CD4-positive, alpha-beta T cell treated with Interleukin-4 for 4 hours (primary cell): ENCODE measurements at places on chromosomes 7 and 10.

DNA sequence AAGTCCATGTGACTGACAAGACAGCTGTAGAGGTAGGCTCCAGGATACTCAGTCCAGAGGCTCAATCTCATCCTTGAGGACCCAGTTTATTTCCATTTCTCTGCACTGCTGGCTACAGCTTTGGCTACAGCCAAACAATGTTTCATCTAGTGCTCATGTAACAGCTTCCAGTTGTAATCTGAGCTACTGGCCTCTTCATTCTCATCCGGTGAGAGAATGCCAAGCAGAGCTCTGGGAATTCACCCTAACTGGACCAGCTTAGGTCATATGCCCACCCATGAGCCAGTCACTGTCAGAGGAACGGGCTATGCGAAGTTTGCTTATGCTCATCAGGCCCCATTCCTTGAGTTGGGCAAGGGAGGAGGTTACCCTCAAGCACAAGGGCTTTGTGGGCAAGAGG is 192.9 kb downstream of the EVX1 start:
- DNase-seq = no peak

- DNase-seq = peak; percentile 40
These were observed 2.0 kb downstream of the CUL1 start for GRCh38 chr7:148700661-148701064.

DNA sequence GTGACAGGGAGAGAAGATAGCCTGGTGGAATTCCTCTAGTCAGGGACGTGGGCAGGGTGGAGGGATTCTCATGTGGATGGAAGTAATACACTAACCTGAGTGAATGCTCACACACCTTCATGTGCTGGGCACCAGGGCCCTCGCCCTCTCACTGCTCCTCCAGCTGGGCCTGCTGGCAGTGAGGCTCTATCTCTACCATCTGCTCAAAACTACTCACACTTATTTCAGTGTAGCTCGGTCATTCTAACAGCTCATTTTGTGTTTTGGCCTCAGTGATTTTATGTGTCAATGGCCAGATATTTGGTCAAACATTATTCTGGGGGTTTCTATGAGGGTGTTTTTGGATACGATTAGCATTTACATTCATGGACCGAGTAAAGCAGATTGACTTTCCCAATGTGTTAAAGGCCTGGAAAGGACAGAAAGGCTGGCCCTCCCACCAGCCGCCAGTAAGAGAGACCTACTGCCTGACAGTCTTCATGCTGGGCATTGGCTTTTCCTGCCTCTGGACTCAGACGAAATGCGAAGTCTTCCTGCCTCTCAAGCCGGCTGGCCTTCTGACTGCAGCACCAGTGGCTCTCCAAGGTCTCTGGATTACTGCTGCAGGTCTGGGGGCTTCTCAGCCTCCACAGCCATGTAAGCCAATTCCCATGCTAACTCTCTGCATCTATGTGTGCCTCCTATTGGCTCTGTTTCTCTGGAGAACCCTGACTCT is 335.4 kb downstream of the CXCL12 start:
- DNase-seq = no peak

DNA sequence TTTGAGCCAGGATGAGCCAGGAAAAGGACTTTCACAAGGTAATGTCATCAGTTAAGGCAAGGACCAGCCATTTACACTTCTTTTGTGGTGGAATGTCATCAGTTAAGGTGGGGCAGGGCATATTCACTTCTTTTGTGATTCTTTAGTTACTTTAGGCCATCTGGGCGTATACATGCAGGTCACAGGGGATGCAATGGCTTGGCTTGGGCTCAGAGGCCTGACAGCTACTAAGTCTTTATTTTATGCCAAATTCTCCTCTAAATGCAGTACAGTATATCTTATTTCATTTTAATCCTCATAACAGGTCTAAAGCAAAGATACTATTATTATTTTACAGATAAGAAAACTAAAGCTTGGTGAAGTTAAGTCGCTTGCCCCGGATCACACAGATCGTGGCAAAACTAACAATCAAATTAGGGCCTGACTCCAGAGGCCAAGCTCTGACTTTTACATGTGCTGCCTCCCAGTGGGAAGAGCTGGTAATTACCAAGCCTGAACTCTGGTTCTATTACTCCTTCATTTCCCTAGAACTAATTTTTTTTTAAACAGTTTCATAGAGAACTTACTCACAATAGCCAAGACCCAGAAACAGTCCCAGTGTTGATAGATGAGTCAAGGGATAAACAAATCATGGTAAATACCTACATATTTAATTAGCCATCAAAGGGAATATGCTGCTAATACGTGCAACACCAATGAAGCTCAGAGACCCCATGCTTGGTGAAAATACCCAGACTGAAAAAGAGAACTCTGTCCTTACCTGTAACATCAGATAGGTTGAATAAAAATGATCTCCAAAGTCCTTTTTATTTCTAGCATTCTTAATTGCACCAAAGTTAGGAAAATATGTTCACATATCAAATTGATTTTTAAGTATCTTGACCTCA is 35.4 kb downstream of the C7orf25 start:
- peak; percentile 47 for DNase-seq

- DNase-seq = no peak
These were observed 18.4 kb upstream of the FLNC start for GRCh38 chr7:128811631-128812430.

GRCh38 chr7:152462995-152463708 is 27.3 kb upstream of the KMT2C start:
- DNase-seq = no peak

DNA sequence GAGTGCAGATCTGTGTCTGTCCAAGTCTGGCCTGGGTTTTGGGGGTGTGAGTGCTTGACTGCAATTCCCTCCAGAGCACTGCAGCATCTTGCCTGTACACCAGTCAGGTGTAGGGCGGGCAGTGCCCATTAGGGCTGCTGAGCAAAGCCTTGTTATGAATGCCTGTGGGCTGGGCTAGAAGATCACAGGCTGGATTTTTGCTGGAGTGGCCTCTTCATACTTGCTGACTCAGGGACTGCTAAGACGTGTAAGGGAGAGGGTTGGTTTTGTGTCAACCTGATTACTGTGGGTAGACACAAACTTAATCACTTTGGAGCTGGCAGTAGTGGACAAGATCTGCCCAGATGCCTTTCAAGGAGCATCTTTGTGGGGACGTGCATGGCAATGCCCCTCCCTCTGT is 29.6 kb downstream of the DMBT1 start:
- no peak for DNase-seq

DNA sequence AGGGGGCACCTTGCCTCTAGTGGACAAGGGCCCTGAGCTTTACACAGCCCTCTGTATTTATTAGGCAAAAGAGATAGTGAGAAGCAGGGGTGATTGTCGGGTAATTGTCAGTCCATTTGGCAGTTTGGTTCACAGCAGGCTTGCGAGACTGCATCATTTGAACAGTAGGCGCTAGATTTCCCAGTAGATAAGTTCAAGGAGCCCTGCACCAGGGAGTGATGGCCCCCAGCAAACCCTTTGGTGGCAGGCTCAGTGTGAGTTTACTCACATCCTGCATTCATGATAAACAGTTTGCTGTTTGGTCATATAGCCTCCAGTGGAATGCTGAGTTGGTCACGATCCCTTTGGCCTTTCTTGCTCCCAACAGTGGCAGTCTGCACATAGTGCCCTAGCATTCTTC is 59.4 kb downstream of the MARCHF5 start:
- DNase-seq = no peak

DNA sequence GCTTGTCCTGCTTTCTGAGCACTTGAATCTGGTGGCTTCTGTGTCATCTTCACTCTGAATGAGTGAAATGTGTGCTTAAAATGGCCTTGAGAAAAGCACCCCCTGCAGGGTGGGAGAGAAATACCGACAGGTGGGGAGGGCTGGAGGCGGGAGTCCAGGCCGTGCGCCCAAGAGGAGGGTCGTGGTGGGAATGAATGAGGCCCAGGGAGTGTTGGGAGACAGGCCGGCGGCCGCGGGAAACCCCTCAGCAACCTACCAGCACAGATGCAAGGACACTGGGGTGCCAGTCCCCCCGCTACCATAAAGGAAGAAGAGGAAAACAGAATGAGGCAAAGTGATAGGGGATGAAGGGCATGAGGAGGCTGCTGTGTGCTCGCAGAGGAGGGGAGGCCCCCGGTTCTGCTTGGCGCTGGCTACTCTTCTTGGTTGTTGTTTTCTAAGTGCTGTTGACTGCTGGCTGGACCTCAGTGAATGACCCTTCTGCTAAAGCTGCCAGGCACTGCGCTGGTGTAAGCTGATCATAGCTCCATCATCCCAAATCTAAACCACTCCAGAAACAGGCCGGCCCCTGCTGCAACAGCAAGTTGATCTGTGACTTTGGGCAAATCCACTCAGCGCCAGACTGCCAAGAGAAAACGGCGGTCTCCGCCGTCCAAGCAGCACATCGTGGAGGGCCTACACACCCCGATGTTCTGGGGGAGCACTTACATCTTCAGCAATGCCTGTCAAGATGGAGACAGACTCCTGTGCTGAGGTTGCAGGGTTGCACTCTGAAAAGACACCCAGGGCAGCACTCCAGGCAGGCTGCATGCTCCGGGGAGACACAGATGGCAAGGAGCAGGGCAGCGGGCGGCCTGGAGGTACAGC is 378.5 kb downstream of the DNAJB6 start:
- no peak for DNase-seq

DNA sequence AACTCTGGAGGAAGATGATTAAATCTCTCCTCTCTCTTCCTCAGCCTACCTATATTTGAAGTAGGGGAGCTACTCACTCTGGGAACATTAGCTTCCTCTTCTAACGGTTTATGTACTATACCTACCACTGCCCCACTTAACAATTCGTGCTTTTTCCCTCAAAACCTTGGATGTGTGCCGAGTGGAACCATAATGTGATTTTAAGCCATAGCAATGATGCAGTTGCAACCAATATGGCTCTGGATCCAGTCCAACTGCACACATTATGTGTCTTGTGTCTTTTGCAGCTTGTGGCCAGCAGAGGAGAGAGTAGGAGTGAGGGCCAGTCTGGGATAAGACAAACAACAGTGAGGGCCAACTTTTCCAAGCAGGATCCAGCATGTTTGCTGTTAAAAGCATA is 170.7 kb downstream of the GATA3 start:
- DNase-seq = no peak

DNA sequence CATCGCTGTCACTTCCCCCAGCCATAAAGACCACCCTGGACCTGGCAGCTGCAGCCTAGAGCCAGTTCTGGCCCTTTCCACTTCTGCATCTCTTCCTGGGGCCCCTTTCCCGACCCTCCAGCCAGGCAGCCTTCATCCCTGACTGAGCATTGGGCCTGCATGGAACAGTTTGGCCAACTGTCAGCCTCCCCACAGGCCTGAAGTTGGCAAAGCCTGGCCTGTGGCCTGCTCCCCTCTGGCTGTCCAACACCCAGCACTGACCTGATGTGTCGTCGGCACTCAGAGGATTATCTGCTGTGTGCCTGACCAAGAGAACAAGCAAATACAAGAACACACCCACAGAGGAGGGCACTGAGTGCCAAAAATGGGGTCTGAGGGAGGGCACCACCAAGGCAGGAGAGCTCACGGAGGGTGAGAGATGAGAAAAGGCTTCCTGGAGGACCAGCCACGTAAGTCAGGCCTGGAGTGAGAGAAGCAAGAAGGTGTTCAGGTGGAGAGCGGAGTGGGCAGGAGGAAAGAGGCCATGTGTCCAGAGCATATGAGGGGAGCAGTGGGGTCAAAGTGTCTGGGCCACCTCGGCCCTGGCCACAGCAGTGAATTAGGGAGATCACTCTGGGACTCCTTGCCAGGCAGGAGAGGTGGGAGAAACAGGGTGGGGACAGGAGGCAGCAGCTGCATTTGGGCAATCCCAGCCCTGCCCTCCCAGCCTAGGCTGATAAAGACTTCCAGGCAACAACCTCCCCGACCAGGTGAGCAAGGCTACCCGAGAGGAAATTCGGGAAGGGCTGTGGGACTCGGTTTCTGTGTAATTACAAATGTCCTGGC is 4.5 kb downstream of the GPRIN2 start:
- DNase-seq = no peak

GRCh38 chr10:15817409-15818046 is 42.8 kb downstream of the MINDY3 start:
- no peak for DNase-seq

DNA sequence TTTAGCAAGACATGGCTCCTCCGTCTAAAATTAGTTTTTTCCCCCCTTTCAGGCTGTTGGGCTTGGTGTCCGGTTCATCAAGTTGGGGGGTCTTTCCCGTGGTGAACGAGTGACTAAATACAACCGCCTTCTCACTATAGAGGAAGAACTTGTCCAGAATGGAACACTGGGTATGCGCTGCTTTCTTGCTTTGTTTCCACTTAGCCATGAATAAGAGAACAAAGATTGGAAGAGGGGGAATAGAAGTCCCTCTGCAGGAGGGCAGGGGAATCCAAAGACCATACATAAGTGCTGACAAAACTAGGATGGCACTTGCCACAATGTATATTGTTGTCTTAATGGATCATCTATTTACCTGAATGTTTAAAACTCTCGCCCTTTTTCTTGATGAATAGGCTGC is 30.5 kb downstream of the ENO4 start:
- DNase-seq = no peak

DNA sequence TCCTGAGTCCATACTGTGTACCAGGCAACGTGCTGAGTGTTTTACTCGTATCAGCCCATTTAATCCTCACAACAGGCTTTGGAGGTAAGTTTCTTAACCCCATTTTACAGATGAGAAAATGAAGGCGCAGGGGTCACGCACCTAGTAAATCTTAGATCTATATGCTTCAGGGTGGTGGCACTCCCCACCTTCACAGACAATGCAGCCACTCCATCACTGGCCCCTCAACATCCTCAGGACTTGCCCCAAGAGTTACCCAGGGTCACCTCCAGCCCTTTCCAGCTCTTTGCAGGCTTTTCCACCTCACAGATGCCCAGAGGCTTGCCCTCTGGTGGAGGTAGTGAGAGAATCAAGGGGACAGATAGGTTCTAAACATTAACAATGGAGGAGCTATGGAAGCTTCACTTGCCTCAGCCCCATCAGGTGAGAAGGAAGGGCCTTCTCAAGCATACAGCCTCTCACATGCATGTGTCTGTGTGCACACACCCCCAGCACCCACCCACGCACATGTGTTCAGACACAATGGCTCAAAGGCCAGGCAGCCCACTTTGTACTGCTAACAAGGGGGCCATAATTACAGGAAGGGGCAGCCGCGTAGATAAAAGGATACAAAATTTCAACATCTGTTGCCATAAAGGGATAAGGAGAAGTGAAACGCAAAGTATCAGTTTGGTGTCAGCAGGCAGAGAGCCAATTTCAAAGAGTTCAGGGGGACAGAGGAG is 29.1 kb downstream of the DPCD start:
- DNase-seq = no peak

DNA sequence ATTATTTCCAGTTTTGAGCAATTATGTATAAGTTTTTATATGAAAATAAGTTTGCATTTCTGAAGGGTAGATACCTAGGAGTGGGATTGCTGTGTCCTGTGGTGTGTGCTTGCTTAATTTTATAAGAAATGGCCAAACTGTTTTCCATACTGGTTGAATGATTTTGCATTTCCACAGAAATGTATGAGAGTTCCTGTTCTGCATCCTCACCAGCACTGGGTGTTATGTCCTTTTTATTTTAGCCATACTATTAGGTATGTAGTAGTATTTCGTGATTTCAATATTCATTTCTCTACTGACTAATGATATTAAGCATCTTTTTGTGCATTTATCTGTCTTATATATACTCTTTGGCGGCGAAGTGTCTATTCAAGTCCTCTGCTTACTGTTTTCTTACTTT is 22.3 kb downstream of the CAPZA2 start:
- no peak for DNase-seq
